AG08395 (cell line): ENCODE measurements at places on chromosomes 1 and 21.

- no peak for DNase-seq
Measured at GRCh38 chr1:15618077-15618654, 908 bp downstream of the DDI2 start.

- DNase-seq = no peak
Measured at GRCh38 chr1:56821462-56821797, 2.2 kb upstream of the FYB2 start.

DNA sequence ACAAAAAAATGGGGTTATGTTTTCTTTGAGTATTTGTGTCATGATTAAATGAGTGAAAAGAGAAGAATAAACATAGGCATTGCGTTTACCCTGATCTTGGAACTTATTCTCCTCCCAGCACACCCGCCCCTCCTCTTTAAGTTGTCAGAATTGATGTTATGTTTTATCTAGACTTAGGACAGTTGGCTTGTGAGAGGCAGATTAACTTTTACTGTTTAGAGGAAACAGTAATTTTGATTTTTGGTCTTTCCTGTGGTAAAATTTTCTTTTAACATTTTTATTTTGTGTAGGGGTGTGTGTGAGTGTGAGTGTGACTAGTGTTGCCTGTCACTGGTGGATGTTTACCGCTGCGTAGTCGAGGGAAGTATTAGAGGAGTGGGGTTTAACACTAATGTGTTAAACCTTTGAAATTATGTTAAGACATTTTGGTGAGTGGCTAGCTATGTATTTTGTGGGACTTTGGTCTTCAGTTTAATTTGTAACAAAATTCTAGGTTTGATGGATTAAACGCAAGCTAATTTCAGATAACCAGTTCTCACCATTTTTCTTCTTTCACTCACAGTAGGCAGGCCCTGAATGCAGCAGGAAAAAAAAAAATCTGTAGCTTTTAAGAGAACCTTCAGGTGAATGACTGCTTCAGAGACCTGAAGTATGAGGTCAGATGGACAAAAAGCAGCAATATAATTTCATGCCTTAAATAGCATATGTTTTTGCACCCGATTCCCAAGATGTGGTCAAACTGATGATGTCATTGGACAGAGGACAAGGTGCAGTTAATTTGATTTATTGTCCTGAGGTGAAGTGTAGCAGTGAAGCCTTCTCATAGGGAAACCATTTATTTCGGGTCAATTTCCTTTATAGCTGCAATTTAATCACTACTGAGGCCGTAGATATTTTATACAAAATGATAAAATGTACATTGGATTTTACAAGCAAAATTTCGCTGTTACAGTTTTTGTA lies 2.7 kb downstream of the POU2F1 start:
- DNase-seq = no peak

GRCh38 chr1:180889325-180889724 lies 23.4 kb upstream of the KIAA1614 start:
- no peak for DNase-seq

DNA sequence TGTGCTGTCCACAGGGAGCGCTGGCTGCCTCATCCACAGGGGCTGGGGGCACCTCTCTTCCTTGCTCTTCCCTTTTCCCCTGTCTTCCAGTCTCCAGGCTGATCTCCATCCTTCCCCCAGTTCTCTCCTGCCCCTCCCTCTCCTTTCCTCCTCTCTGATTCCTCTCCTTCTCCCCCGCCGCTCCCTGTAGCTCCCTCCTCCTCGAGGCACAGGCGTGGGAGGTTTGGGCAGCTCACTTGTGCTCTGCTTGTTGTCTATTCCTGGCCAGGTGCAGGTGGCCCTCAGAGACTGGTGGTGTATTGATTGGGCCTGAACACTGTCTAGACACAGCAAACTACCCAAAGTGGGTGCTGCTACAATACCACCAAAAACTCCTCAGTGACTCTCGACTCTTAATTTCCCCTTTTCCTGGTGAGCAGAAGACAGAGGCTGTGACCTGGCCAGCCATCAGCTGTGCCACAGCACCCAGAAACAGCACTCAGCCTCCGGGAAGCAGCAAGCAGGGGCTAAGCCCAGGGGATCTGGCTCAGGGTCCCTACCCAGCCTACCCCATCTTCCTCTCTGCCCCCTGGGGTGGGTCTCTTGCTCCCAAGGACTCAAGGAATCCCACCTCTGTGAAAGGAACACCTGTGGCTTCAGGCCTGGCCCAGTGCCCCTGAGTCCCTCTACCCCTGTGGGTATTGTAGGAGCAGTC lies 93.3 kb downstream of the DDX20 start:
- DNase-seq = no peak

- DNase-seq = peak; percentile 95
Measured at GRCh38 chr1:183209533-183210158, 23.6 kb downstream of the LAMC2 start.

DNA sequence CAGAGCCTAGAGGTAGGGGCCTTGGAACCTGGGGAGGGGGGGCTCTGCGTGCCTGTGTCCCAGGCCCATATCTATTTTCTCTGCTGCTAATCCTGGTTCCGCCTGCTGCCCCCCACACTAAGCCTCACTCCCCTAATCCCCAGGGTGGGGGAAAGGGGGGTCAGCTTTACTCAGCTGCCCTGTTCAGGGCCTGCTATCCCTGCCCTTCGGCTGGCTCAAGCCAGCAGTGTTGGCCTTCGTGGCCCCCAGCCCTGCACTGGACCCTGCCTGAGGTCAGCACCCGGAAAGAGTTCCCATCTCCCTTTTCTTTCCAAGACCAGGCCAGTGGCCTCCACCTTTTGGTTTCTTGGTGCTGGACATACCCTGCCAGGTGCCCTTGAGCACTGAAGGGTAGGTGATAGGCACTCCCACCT lies 8.4 kb downstream of the ZBTB7B start:
- no peak for DNase-seq

- DNase-seq = no peak
Measured at GRCh38 chr1:52145137-52145536, 3.2 kb downstream of the ZFYVE9 start.

DNA sequence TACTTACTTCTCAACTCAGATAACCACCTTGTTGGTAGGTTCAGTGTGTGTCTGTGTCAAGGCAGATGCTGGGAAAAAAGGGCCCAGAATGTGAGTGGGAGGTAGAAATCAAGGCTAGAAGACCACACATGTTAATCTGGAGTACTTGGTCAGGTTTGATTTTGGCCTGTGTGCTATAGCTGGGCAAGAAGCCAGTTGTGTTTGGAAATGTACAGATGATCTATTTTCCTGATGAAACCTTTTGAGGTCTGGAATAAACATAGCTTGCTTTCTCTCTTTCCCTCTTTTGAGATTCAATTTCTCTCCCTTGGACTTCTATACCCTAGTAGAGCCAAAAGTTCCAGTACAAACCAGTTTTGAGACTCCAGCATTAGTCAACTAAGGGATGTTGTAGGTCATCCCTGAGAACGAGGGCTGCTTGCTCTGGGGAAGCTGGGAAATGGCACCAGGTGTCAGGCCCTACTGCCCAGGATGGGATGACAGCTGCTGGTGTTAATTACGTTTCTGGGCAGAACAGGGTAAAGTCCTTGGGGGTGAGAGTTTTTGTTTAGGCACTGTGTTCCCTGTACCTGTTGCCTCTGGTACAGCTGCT lies 15.8 kb downstream of the MAPKAPK2 start:
- DNase-seq = no peak

DNA sequence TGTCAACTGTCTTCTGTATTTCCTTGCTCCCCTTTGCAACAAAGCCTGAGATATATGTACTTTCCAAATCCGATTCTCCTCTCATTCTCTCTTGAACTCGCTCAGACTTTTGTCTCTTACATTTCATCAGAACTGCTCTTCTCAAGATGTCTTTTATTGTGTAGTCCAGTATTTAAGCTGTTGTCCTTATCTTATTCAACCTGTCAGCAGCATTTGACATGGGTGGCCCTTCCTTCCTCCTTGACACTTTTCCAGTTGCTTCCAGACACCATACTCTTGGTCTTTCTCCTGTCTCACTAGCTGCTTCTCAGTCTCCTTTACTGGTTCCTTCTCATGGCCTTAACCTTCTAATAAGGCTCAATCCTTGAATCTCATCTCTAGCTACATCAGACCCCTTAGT lies 47.0 kb downstream of the TSNAX start:
- DNase-seq = no peak

DNA sequence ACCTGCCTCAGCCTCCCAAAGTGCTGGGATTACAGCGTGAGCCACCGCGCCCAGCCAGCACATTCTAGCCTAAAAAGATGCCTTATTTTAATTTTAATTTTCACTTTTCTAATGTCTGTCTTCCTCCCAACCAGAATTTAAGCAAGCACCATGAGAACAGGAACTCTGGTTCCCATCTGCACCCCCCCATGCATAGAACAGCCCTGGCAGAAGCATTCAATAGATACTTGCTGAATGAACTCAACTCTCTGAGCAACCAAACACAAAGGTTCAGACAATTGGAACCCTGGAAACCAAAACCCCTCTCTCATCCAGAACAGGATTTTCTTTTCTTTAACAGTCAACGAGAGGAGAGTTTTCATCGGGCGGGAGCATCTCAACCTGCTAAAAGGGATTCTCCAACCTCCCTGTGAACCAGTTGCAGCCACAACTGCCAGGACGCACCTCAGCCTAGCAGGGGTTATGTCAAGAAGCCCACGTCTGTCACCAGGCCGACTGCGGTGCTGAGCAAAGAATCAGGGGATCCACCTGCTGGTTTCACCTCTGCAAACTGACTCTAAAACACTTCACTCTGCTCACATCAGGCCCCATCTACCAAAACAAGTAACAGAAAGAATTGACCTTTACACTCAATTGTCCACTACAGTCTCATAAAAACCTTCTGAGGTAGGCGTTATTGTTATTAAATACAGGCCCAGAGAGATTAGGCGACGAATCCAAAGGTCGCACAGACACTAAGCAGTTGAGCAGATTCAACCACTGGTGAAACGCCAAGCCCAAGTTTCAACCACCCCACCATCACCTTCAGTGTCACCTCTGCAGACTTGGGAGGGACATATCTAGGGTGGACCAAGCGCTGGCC lies 1.7 kb downstream of the KIAA2013 start:
- DNase-seq = no peak

GRCh38 chr1:208158640-208159554 lies 85.3 kb downstream of the PLXNA2 start:
- DNase-seq = no peak

DNA sequence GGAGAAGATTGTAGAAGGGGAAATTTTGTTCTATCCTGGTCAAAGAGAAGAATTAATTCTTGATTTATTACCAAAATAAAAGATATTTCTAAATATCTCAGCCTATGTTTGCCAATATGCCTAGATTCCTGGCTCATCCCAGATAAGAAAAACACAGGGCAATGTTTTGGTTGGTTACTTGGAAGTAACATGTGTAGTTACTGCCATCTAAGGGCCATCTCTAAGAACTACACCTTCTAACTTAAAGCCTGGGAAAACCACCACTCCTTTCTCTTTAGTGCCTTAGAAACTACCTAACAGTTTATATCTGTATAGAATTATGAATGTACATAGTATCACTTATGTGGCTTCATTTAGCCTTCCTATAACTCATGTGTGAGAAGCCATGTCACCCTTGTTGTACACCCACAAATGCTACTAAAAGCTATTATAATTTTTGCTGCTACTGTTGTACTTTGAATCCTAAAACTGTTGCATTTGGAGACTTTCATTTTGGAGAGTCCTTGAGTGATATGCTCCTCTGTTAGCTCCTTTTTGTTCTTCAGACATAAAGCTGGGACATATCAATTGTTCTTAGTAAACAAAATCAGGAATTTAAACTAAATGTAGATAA lies 4.5 kb downstream of the AIM2 start:
- peak; percentile 78 for DNase-seq

DNA sequence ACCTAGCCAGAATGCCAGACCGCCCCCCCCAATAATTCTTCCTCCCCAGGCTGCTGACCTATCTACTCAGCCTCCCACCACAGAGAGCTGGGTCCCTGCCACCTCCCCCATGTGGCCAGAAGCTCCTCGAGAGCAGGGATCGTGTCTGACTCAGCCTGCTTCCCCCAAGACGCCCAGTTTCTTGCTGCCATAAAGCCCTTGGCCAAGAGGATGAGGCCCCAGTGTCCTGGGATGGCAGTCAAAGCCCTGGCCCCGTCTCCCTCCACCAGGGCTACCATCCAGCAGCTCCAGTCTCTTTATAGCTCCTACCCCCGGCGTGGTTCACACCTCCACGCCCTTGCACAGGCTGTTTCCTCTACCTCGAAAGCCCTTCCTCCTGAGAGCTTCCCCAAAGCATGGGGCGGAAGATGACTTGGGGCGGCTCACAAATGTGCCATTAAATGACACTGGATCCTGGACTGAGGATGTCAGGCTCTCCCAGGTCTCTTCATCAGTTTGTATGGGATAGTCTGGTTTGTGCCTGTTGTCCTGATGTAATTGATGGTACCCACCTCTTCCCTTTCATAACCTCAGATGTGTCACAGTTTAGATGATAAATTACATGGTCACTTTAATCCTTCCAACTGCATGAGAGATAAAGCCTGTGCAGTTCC lies 13.2 kb downstream of the ADGRB2 start:
- peak; percentile 79 for DNase-seq

DNA sequence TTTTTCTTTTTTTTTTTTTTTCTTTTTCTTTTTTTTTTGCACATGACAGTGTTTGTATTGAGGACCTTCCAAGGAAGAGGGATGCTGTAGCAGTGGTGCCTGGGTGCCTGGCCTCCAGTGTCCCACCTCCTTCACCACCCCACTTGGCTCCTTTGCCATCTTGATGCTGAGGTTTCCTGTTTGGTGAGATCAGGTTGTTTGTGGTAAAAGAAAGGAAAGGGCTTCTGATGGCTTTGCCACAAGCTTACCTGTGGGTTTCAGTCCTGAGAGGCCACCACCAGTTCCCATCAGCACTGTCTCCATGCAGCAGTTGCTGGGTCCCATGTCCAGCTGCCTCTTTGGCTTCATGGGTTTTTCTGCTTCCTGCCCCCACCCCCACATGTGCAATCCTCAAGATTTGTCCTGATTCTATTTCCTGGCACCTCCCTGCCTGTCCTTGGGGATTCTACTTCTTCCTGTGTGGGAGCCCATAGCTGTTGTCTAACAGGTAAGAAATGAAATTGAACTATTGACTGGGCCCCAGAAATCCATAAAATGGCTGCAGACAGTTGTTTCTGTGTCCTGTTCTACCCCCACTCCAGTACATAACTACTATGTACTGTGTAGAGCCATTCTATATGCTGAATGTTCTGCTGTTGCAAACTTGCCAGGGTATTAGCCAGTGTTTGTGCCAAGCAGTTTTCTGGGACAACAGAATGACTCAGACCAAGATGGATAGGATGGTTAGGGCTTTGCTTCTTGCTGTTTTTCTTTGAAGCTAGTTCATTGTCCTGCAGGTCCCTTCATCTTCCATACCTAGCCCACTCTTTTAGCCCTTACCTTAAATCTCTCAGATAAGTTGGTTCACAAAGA lies 4.2 kb upstream of the CCDC28B start:
- DNase-seq = peak; percentile 12

GRCh38 chr1:246782120-246782900 lies 58.1 kb downstream of the SCCPDH start:
- peak; percentile 77 for DNase-seq

GRCh38 chr1:97350662-97351061 lies 570.2 kb downstream of the DPYD start:
- no peak for DNase-seq

GRCh38 chr1:67978890-67979516 lies 71.4 kb downstream of the DIRAS3 start:
- peak; percentile 41 for DNase-seq

GRCh38 chr1:27979151-27979858 lies 19.5 kb downstream of the XKR8 start:
- DNase-seq = peak; percentile 62
